Activated CD4-positive, alpha-beta memory T cell treated with anti-CD3 and anti-CD28 coated beads, Interleukin-2, amount 10 ng/mL, durations not matched to agents 7 days and 5 days (primary cell): ENCODE measurements at places on chromosomes 16 and 17.
A peak's percentile ranks its signal among the peaks of the same experiment; 100 is the strongest.

- no peaks in the 10 kb centered on the region for H3K4me1 ChIP-seq
- no peak for DNase-seq
- no peak overlapping the region for H3K4me3 ChIP-seq
- H3K27me3 ChIP-seq: no peaks in the 10 kb centered on the region
- no peak overlapping the region for H3K27ac ChIP-seq
- H3K36me3 ChIP-seq: peaks cover 5% of the 10 kb centered on the region
Measured at GRCh38 chr17:17904166-17905035, 67.6 kb upstream of the SREBF1 start.

DNA sequence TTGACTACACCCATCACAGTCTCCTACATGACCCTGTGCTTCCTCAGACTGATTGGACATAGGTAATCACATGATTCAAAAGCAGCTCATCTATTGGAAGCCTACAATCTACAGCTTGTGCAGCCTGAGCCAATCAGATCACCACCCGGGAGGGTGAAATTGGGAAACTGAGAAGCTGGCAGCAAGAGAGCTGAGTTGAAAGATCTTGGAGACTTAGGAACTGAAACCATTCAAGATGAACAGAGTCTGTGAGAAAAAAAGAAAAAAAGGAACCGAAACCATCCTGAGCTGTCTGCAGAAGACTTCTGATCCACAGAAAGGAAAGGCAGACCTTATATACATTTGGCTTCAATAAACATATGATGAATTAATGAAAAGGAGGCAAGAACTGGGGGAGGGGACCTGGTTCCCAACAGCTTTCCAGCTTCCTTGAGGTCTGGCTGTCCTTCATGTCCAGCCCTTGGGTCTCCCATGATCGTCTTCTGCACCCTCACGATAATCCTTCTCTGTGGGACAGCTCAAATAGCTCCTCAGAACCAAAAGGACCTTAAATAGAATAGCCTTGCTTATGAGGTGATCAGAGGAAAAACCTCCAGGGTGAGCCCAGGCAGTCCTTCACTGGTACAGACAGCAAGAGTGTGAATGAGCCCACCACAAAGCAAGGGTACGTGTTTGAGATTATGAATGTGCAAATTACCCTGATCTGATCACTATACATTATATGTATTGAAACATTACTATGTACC lies 32.6 kb downstream of the PLXDC1 start:
- no peak overlapping the region for H3K4me3 ChIP-seq
- H3K36me3 ChIP-seq: no peaks in the 10 kb centered on the region
- DNase-seq: no peak
- no peak overlapping the region for H3K27ac ChIP-seq
- peaks cover 4% of the 10 kb centered on the region for H3K27me3 ChIP-seq

GRCh38 chr17:143785-144281 lies 6.5 kb downstream of the SCGB1C2 start:
- no peak overlapping the region for H3K27ac ChIP-seq
- H3K4me1 ChIP-seq: peaks cover 1% of the 10 kb centered on the region
- H3K36me3 ChIP-seq: no peaks in the 10 kb centered on the region
- peak; percentile 86 for DNase-seq
- no peak overlapping the region for H3K4me3 ChIP-seq

GRCh38 chr17:37774504-37774903 lies 29.6 kb upstream of the HNF1B start:
- peak; percentile 67 for DNase-seq
- H3K36me3 ChIP-seq: no peaks in the 10 kb centered on the region
- H3K4me3 ChIP-seq: no peak overlapping the region

- H3K4me3 ChIP-seq: no peak overlapping the region
- no peaks in the 10 kb centered on the region for H3K27me3 ChIP-seq
- no peak overlapping the region for H3K27ac ChIP-seq
- no peak for DNase-seq
- H3K36me3 ChIP-seq: peaks cover 5% of the 10 kb centered on the region
Measured at GRCh38 chr16:88688013-88688778, 1.9 kb upstream of the SNAI3 start.

- no peaks in the 10 kb centered on the region for H3K27me3 ChIP-seq
- no peaks in the 10 kb centered on the region for H3K36me3 ChIP-seq
- no peak overlapping the region for H3K4me3 ChIP-seq
- DNase-seq: no peak
- H3K27ac ChIP-seq: no peak overlapping the region
Measured at GRCh38 chr16:28526201-28527099, 12.3 kb downstream of the NUPR1 start.

- H3K4me3 ChIP-seq: no peak overlapping the region
- no peaks in the 10 kb centered on the region for H3K27me3 ChIP-seq
- H3K36me3 ChIP-seq: no peaks in the 10 kb centered on the region
- H3K27ac ChIP-seq: no peak overlapping the region
- H3K4me1 ChIP-seq: peaks cover 5% of the 10 kb centered on the region
Measured at GRCh38 chr17:17505610-17506171, 9.5 kb upstream of the RASD1 start.

DNA sequence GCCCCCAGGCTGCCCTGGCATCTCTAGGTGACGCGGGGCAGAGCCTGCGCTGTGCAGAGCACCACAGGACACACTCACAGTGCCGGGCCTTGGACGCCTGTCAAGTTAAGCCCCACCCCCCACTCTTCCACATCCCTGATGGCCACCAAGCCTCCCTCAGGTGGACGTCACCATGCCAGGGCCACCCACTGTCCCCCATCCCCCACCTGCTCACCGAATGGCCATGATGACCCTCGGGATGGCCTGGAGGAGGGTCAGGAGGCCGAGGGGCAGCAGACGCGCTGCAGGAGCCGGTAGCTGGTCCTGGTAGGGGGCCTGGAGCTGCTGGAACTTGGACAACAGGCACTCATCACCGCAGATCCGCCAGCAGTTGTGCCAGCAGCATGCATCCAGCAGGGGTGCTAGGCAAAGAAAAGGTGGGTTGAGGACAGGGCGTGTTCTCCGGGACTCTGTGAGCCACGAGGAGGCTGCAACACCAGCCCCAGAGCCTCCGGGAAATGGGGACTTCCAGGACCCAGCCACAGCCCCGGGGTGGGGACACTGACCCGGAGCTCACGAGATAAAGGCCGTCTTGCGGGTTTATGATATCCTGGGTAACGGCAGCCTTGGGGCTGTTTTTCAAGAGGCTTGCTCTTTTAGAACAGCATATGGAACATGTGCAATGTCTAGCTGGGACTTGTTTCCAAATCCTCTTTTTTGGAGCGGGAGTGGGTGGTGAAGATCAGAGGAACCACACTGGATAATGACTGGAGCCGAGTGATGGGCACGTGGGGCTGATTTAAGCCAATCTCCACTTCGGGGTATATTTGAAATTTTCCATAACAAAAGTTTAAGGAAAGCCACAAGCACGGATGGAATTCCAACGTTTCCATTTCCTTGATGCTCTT lies 11.4 kb downstream of the C16orf95 start:
- no peak for DNase-seq
- peaks cover 36% of the 10 kb centered on the region for H3K4me1 ChIP-seq
- peaks cover 5% of the 10 kb centered on the region for H3K36me3 ChIP-seq
- no peak overlapping the region for H3K4me3 ChIP-seq

DNA sequence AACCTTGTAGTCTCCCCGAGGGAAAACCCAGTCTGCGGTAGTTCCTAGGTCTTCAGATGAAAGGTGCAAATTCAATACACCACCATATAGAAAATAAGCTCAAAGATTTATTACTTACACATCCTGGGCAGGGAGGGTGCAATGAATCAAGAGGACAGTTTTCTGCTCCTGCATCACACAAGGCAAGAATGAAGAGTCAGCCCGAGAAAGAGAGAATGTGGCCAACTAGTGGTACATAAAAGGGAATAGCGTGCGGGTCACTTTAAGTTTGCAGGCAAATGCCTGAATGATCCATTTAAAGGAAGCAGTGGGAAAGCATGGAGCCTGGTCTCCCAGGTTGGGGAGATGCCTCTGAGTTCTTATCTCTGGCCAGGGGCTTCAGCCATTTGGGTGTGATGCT lies 403.4 kb downstream of the GRIN2A start:
- no peaks in the 10 kb centered on the region for H3K27me3 ChIP-seq
- H3K36me3 ChIP-seq: no peaks in the 10 kb centered on the region
- H3K4me1 ChIP-seq: no peaks in the 10 kb centered on the region
- H3K27ac ChIP-seq: no peak overlapping the region
- DNase-seq: no peak
- no peak overlapping the region for H3K4me3 ChIP-seq

GRCh38 chr17:2093349-2093748 lies 38.4 kb downstream of the HIC1 start:
- no peak overlapping the region for H3K27ac ChIP-seq
- H3K27me3 ChIP-seq: no peaks in the 10 kb centered on the region
- peaks cover 49% of the 10 kb centered on the region for H3K4me1 ChIP-seq
- H3K36me3 ChIP-seq: peaks cover 8% of the 10 kb centered on the region
- no peak for DNase-seq

DNA sequence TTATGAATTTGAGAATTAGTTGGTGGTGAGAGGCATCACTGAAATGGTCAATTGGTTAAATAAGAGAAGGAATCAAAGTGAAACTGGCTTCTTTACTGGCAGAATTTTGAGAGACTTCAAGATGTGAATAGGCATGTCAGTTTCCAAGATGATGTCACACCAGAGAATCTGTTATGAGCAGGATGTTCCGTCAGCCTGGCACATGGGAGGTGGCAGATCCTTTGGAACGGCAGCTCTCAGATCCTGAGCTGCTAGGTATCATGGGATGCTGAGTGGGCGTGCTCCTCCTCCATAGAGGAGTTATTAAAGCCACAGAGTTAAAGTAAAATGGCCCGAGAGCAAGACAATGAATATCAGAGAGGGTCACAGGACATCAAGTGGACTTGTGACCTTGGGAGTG lies 444.3 kb upstream of the HSBP1 start:
- no peaks in the 10 kb centered on the region for H3K27me3 ChIP-seq
- no peaks in the 10 kb centered on the region for H3K4me1 ChIP-seq

- H3K27me3 ChIP-seq: no peaks in the 10 kb centered on the region
- H3K36me3 ChIP-seq: no peaks in the 10 kb centered on the region
- no peak for DNase-seq
- no peak within 1 kb of the TSS for H3K27ac ChIP-seq
- no peak within 1 kb of the TSS for H3K4me3 ChIP-seq
Measured at GRCh38 chr17:5234645-5235576, at the start of gene SCIMP. Gene SCIMP, minus strand, starts transcription at chr17:5234860. Its CDS starts 105 bp downstream, at chr17:5234755.

DNA sequence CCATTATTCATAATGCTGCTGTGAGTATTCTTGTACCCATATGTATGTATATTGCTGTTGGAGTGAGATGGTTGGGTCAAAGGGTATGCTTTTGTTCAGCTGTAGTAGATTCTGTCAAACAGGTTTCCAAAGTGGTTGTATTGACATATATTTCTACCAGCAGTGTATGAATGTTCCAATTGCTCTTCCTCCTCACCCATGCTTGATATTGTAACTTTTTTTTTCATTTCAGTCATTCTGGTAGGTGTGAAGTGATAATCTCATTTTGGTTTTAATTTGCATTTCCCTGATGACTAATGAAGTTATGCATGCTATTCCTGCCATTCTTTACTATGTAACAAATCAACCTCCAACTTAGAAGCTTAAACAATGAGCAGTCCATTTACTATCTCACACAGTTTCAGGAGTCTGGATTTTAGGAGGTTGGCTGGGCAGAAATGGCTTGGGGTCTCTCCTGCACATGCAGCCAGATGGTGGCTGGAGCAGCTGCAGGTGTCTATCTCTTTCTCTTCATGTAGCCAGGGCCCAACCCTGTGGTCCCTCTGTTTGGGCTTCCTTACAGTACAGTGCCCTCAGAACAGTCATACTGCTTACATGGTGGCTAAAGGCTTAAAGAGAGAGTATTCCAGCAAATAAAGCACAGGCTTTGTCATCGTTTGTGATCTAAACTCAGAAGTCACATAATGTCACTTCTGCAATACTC lies 21.2 kb downstream of the ERAL1 start:
- no peaks in the 10 kb centered on the region for H3K27me3 ChIP-seq
- H3K36me3 ChIP-seq: peaks cover 33% of the 10 kb centered on the region
- H3K4me3 ChIP-seq: no peak overlapping the region
- no peak overlapping the region for H3K27ac ChIP-seq
- peaks cover 28% of the 10 kb centered on the region for H3K4me1 ChIP-seq

DNA sequence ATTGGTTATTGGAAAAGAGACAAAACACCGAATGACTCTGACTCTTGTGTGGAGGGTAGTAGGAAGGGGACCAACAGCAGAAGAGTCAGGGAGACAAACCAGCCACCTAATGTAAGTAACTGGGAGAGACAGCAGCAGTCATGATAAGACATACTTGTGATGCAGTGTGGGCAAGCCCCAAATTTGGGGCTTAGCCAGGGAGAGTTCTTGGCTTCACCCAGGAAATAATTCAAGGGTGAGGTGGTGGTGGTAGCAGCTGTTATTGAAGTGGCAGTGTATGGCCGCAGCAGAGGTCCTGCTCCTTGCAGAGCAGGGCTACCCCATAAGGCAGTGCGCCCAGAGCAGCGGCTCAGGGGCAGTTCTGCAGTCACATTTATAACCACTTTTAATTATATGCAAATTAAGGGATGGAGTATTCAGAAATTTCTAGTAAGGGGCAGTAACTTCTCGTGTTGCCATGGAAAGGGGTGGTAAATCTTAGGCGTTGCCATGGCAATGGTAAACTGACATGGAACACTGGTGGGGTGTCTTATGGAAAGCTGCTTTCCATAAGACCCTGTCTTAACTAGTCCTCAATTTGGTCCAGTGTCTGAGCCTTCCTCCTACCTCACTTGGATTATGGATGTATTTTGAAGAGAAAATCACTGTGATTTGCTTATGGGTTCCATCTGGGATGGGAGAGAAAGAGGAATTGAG lies 317.1 kb downstream of the PHKB start:
- no peak overlapping the region for H3K27ac ChIP-seq
- H3K36me3 ChIP-seq: no peaks in the 10 kb centered on the region
- H3K4me3 ChIP-seq: no peak overlapping the region
- no peaks in the 10 kb centered on the region for H3K27me3 ChIP-seq
- no peak for DNase-seq
- peaks cover 10% of the 10 kb centered on the region for H3K4me1 ChIP-seq

- H3K27me3 ChIP-seq: no peaks in the 10 kb centered on the region
- no peak for DNase-seq
- no peak overlapping the region for H3K4me3 ChIP-seq
- no peaks in the 10 kb centered on the region for H3K4me1 ChIP-seq
- no peaks in the 10 kb centered on the region for H3K36me3 ChIP-seq
Measured at GRCh38 chr16:73732143-73732542, 564.5 kb upstream of the PSMD7 start.

- peaks cover 12% of the 10 kb centered on the region for H3K4me1 ChIP-seq
- H3K27ac ChIP-seq: no peak overlapping the region
- no peak for DNase-seq
Measured at GRCh38 chr17:17191961-17192381, 14.2 kb downstream of the PLD6 start.
